ENCODE measurements at places on chromosomes 3 and 15.

GRCh38 chr3:188860147-188860546, 311.6 kb upstream of the TPRG1 start:
- DNase-seq = no peak

GRCh38 chr3:22199095-22199494, 448.1 kb upstream of the ZNF385D start:
- DNase-seq = no peak

DNA sequence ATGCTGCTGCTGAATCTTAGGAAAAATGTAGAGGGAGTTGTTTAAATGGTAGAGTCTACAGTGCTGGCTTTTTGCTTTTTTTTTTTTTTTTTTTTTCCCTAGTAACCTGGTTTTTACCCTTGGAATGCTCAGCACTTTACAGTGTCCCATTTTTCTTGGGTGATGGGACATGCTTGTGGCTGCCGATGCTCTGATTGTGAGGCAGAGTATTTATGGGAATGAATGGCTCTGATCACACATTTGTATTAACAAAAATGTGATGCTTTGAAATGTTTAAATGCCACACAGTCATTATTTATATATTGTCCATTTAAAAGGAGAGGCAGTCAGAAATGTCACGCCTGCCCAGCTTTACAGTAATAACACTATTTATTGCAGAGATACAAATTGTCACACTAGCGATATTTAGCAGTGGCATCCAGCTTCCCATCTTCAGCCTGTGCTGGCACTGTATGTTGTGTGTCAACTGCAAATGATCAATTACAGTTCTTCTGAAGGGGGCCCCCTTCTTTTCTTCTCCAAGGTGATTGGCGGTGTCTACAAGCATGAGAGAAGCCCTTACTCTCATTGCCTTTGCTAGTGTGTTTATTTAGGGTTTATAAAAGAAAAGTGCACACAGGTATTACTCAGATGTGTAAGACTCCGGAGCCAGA, 30.9 kb upstream of the IGF1R start:
- no peak for DNase-seq

GRCh38 chr3:108319428-108320082, 23.2 kb downstream of the HHLA2 start:
- DNase-seq = no peak

DNA sequence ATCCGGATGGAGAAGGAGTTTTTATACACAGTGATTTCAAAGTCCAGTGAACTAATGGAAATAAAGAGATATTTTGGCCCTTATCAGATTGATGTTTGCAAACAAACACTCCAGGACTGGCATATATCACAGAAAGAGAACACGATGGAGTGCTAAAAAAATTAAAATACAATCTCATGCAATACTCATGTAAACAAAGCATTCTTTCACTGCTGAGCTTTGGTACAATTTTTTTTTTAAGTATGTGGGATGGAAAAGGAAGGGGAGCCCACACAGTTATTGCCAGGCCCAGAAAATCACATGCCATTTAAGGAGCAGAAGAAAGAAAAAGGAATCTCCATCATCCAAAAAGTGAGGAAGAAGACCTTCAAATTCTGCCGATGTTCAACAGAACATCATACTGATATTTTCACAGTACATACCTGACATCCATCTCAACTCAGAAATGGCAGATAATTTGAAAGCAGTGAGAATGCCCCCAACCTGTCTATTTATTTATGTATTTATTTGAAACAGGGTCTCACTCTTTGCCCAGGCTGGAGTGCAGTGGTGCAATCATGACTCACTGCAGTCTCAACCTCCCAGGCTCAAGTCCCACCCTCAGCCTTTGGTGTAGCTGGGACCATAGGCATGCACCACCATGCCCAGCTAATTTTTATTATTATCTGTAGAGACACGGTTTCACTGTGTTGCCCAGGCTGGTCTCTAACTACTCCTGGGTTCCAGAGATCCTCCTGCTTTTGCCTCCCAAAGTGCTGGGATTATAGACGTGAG, 107.5 kb upstream of the SLC2A2 start:
- no peak for DNase-seq
